ENCODE measurements at places on chromosomes 16 and 17. TPM values are rescaled to one million over a fixed set of nuclear protein-coding genes. Genes with fewer than 3 reads are reported as not detected.

The TEX19 gene
- not detected for total RNA-seq

DNA sequence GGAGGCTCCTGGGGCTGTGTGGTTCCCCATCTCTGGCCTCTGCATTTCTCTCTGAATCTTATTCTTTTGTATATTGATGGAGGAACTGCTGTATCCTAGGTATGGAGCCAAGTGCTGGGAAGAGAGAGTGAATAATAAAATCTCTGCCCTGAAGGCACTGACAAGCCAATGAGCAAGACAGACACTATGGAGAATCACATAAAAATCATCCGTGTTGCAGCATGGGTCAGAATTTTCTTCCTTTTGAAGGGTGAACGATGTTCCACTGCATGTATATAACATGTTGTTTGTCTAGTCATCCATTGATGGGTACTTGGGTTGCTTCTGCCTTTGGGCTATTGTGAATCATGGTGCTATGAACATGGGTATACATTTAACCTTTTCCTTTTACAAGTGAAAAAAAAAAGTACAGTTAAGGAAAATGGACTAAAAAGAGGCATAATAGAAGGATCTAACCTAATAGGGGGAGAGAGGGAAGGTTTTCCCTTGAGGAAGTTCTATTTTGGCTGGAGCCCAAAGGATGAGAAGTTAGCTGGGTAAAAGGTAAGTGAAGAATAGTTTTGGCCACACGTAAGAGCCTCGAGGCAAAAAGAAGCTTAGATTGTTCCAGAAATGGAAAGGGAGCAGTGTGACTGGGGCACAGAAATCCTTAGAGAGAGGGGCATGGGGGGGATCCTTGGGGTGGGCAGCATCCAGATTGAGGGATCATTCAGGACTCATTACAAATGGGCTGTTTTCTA, 32.3 kb upstream of the GNA13 start:
- DNase-seq, result peak; percentile 90

The PRR35 gene
- not detected for total RNA-seq

GRCh38 chr16:86984991-86985647, 332.1 kb downstream of the C16orf95 start:
- DNase-seq, result no peak

The GLTPD2 gene
- total RNA-seq, result not detected

DNA sequence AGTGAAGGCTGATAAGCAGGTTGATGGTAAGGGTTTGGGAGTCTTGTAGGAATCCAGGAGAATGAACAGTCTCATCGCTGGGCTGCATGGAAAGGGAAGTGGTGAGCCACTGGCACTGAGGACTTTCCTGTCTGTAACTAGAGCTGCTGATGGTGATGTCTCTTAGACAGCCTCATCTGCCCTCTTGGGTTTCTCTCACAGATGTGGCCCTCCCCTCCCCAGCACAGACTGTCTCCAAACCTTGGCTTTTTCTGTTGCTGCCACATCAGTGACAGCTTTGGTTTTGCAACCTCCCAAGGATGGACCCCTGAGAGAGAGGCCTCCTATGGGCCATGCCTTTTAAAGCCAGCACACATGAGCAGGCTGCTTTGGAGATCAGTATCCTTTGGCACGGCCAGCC, 16.9 kb downstream of the PLCG2 start:
- DNase-seq, result no peak

The ANKRD40CL gene
- total RNA-seq, result not detected

DNA sequence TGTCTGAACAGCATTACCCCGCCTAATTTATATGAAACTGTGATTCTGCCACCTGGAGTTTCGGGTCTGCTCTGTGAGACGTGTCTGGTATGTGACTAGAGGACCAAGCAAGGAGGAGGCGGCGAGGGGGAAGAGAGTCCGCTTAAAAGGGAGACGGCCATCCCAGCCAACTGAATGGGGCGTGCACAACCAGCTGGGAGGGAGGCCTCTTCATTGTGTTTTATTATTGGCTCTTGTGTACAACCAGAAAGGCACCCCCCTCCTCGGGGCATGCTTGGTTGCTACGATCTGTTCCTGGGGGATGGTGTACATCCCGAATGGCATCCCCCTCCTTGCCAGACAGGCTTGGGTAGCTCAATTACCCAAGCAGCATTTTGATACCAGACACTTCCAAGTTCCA, 384.5 kb upstream of the SALL1 start:
- no peak for DNase-seq

The NXPH3 gene
- total RNA-seq, result not detected

DNA sequence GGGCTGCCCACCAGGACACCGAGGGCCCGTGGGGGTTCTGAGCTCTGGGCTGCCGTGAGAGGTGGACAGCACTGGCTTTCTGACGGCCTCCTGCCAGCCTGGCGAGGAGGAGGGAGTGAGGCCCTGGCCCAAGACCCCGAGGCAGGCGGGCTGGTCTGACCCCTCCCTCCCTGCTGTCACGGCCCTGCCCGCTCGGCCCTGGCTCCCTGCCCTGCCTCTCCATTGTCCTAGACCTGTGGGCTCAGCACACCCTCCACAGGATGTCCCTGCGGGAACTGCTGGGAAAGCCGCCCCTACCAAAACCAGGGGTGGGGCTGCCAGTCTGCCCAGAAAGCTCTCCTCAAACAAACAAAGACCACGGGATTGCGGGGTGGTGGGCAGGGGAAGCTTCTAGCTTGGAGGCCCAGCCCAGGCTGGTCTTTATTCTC, 20.7 kb downstream of the SPNS2 start:
- no peak for DNase-seq

DNA sequence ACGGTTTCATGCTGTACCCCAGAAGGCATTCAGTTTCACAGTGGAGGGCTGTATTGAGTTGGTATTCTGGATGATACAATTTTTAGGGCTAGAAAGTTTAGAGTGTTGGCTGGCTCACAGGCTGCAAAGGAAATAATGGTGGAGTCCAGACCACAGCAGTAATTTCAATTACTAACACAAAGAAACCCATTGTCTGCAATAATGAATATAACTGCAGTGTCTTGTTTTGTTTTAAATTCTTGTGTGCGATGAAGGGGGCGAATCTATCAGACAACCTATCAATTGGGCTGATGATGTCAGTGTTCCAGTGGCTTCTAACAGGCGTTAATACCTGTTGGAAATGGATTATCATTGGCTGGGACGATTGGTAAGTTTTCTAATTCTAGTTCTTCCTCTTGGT, 1.5 kb downstream of the SP2 start:
- no peak for DNase-seq

DNA sequence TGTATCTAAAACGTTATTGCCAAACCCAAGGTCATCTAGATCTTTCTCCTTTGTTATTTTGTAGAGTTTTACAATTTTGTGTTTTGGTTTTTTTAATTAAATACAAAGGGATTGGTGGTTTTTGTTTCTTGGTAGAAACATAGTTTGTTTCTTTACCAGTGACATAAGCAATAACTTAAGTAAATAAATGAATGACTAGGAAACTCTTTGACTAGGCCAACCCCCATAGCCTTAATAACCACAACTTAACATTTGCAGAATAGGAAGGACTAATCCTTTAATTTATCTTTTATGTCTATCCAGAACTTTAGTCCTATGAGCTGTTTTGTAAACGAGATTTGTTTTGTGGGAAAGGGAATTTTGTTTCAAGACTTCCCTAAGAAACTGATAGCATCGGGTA, 162.5 kb downstream of the PRKCA start:
- DNase-seq, result no peak

The TMEM92 gene
- 0.26 TPM for total RNA-seq

- DNase-seq, result no peak
These were observed 3.0 kb downstream of the SREBF1 start for GRCh38 chr17:17833658-17834357.

The CD300E gene
- total RNA-seq, result not detected

- DNase-seq, result no peak
These were observed 37.3 kb downstream of the LAT start for GRCh38 chr16:29022196-29022595.

DNA sequence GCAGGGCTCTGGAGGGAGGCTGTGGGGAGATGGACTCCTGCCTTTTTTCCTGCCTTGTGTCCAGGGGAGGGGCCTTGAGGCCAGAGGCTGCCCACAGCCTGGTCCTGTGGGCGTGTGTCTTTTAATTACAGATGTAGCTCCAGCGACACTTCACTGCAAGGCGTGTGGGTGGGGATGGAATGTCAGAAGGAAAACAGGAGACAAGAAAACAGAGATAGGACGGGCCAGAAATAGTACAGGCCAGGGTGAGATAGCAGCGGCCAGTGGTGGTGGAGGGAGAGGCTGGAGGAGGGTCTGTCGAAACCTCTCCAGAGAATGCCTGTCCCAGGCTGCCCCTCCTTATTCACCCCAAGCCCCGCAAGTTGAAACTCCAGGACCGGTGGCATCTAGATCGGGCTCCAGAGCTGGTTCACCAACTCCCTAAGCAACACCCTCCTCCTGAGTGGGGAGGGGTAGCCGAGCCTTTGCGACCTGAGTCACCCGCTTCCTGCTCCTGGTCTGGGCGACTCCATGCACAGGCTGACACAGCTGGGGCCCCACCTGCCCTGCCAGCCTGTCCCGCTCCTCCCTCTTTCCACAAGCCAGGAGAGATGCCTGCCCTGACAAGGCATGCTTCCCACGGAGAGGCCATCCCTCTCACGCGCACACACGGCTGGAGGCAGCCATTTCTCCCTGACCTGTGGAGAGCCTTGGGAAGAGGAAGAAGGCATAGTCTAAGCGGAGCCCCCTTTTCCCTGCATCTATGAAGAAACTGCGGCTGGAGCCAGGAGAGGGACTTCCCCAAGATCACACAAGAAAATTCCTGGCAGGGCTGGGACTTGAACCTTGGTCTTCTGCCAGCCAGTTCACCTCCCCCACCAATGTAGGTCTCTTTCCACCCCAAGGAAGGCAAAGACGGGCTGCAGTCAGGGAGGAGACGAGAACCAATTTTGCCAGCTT, 6.6 kb upstream of the JUP start:
- peak; percentile 90 for DNase-seq

DNA sequence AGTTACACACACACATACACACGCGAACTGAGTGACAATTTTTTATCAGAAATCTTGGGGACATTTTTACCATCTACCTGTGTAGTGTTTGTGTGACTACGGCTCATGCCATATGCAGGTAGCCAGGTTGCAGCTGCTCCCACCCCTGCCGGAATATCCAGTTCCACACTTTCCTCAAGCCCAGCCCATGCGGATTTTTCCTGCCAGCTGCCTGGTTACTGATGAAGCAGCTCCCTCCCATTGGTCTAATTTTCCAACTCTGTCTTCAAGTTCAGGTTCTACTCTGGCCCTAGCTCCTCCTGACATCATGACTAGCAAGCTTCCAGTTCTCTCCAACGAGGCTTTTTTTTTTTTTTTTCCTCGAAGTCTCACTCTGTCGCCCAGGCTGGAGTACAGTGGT, 4.8 kb downstream of the GSG1L2 start:
- DNase-seq, result peak; percentile 60

DNA sequence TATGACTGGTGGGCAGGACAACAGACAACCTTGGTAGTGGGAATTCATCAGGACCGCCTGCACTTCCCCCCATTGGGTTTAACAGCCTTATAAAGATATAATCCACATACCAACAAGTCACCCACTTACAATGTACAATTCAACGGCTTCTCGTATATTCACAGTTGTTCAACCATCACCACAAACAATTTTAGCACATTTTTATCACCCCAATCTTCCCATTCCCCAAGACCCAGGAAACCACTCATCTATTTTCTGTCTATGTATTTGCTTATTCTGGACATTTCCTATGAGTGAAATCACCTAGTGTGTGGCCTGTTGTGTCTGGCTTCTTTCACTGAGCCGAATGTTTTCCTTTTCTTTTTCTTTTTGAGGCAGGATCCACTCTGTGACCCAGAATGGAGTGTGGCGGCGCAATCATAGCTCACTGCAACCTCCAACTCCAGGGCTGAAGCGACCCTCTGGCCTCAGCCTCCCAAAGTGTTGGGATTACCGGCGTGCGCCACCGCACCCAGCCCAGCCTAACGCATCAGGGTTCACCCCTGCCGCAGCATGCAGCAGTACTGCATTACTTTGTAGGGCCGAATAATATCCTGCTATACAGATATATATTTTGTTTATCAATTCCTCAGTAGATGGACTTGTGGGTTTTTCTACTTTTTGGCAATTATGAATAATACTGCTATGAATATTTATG, 10.9 kb downstream of the ANKS3 start:
- no peak for DNase-seq

GRCh38 chr16:23408823-23409298, 44.1 kb downstream of the COG7 start:
- DNase-seq, result peak; percentile 52

- DNase-seq, result no peak
These were observed 2.4 kb downstream of the GOSR2 start for GRCh38 chr17:46925185-46925868.

- no peak for DNase-seq
These were observed 151.9 kb downstream of the SALL1 start for GRCh38 chr16:50999181-50999580.

The IL34 gene
- 2.0 TPM for total RNA-seq

The SLC5A2 gene
- total RNA-seq, result not detected

GRCh38 chr17:35932586-35932985, 2.0 kb upstream of the RDM1 start:
- DNase-seq, result no peak

- DNase-seq, result peak; percentile 65
These were observed 197.8 kb upstream of the CHMP6 start for GRCh38 chr17:80793851-80794267.

The CES4A gene
- 1.1 TPM for total RNA-seq

The C16orf96 gene
- not detected for total RNA-seq

DNA sequence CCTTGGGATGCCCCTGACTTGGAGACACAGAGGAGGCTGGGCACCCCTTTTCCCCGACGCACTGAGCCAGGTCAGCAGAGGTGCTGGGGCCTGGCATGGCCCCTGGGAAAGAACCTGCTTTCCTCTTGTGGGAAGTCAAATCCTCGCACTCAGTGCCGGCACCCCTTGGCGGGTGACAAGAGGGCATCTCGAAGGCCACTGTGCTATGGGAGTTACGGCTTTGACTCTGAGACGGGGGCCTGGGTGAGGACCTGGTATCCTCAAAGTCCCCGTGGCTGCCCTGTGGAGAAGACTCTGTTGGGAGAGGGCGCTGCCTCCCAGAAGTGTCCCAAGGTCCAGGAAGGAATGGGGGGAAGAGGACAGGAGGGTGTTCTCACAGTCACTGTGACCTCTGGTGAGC, 117.0 kb downstream of the METRNL start:
- DNase-seq, result no peak
